ENCODE measurements at places on chromosomes 12 and 14.

- no peak for DNase-seq
These were observed 56.0 kb downstream of the ISCA2 start for GRCh38 chr14:74549588-74549987.

GRCh38 chr14:76086636-76087035, 65.1 kb upstream of the GPATCH2L start:
- DNase-seq: no peak

DNA sequence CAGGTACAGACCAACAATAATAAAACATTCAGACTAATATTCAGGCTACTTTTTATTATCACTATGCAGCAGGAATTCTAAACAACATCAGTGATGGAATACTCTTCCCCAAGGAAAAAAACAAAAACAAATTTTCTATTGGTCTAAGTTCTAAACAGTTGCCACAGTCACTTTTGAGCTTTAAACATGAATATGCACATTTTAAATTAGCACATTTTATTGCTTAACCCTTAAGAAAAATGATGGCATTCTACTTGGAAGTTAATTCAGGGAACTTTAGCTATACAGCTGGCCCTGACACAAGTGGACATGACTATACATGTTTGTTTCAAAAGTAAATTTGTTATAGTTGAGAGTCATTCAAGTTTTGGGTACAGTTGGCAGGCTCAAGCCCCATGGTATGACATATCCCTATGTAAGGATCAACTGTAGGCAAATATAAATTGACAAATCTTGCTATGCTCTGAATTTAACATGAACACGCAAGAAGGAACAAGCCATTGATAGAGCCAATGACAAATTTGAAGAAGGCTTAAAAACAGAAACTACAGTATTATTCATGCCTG, 224.3 kb upstream of the AMIGO2 start:
- DNase-seq: no peak

GRCh38 chr12:65229441-65229840, 49.0 kb upstream of the MSRB3 start:
- peak; percentile 57 for DNase-seq

GRCh38 chr12:92049403-92049802, 96.2 kb downstream of the BTG1 start:
- no peak for DNase-seq

DNA sequence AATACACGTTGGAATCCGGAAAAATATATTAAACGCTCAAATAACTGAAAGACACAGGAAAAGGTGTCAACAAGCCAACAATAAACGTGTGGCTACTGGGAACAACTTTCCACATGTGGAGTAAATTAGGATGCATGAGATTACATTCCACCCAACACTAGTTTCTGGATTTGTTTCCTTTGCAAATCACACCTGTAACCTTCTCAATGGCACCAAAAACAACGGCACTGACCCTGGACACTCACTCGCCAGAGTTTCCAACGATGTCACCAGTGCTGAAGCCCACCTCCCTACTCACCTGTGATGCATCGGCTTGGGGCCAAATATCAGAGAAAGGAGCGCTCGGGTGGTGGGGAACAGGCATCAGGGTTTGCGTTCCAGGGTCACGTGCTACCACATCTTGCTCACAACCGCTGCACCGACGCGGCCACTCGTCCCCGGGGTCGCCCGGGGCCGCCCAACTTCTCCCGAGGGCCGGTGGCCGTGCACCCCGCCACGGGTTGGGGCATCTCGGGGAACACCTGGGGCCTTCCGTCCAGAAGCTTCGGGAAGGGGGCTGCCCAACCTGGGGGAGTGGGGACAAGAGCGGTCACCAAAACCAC, 629 bp downstream of the PRDM4 start:
- DNase-seq: no peak

DNA sequence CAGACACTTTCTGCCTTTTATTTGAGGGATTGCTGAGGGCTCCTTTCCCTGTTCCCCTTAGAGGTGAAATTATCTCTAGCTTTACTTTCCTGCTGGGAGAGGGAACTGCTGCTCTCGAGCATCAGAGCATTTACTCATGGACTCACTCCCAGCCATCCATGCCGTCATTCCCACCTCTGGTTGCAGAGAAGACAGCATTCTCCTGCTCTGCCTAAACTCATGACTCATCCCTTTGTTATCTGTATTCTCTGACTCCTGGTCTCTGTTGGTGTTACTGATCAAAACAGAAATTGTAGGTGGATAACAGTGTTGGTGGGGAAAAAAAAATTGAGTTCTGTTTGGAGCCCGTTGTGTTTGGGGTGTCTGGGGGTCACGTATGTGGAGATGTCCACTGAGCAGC, 159.3 kb downstream of the TTC8 start:
- DNase-seq: peak; percentile 93

- DNase-seq: peak; percentile 34
These were observed 29.6 kb downstream of the KCNK13 start for GRCh38 chr14:90091393-90091792.

DNA sequence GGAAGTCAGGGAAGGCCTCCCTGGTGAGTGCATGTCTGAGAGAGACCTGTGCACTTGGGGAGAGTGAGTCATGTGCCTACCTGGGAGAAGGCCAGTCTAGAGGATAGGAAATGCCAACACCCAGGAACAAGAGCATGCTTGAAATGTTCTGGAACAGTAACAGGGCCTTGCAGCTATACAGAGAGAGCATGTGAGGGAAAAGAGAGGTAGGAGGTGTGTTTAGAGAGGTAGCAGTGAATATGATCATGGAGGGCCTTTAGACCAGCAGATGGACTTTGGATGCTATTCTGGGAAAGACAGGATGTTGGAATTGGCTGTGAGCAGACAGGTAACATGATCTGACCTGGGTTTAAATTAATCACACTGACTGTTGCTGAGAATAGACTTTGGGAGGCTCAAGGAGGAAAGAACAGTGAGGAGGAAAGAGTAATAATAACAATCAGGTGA, 1143.6 kb downstream of the FLRT2 start:
- no peak for DNase-seq

GRCh38 chr14:81613341-81614045, 79.8 kb upstream of the SEL1L start:
- no peak for DNase-seq

DNA sequence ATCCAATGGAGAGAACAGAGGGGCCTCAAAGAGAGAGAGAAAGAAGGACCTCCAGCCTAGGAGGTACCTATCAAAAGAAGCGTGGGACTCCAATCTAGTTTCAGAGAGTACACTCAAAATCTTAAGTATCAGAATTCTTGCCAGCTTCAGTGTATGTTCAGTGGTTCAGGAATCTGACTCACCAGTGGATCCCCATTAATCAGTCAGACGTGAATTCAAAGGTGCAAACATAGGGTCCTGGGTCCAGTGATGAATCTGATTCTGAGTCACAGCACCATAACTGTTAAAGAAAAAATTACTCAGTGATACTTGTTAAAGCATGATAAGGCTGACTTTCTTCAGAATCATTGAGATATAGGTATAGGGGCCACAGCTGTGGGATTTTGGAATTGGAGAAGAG, 33.2 kb downstream of the ETNK1 start:
- peak; percentile 63 for DNase-seq

- DNase-seq: no peak
These were observed 9.6 kb upstream of the AKAP6 start for GRCh38 chr14:32319368-32320049.

DNA sequence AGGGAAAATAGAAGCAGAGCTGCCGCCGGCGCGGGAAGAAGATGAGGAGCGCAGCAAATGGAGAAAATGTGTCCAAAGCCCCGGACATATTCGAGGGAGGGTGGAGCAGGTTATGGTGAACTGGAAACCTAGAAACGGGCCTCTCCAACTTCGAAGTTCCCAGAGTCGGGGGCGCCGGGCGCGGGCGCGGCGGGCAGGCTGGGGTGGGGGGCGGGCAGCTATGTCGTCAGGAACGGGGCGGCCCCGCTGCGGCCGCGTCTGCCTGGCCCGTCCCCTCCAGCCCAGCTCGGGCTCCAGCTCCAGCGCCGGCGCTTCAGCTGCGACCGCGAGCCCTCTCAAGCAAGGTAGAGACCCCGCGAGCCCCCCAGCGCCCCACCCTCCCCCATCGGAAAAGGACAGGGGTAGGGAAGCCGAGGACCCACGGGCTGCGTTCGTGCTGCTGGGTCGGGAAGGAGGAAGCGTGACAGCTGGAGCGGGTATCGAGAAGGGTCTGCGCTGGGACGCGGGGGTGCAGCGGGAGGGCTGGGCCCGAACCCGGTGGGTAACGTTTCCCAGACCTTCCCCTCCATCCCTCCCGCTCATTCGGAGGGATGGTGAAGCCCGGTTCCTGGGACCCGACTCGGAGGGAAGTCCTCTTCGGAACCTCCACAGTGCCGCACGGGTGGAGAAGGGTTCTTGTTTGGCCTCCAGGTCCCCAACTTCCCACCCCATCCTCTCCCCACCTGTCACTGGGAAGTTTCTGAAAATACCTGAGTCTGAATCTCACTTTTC, 1.0 kb downstream of the DGKA start:
- no peak for DNase-seq

GRCh38 chr12:75844985-75845384, 186.6 kb downstream of the PHLDA1 start:
- no peak for DNase-seq

DNA sequence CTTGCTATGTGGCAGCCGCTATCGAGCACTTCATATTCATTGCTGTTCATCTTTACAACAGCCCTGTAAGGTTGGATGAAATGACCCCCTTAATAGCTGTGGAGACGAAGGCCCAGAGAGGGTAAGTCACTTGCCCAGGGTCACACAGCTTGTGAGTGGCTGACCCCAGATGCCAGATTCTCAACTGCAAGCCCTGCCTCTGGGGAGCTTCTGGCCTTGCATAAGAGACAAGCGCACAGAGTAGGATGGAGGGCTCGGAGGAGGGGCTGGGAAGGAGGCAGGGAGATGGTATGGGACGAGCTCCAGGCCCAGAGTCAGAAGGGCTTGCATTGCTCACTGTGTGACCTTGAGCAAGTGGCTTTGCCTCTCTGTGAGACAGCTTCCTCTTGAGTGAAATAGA, 27.4 kb upstream of the NCOR2 start:
- DNase-seq: no peak

GRCh38 chr12:131347345-131347714, 363.6 kb upstream of the SFSWAP start:
- no peak for DNase-seq

DNA sequence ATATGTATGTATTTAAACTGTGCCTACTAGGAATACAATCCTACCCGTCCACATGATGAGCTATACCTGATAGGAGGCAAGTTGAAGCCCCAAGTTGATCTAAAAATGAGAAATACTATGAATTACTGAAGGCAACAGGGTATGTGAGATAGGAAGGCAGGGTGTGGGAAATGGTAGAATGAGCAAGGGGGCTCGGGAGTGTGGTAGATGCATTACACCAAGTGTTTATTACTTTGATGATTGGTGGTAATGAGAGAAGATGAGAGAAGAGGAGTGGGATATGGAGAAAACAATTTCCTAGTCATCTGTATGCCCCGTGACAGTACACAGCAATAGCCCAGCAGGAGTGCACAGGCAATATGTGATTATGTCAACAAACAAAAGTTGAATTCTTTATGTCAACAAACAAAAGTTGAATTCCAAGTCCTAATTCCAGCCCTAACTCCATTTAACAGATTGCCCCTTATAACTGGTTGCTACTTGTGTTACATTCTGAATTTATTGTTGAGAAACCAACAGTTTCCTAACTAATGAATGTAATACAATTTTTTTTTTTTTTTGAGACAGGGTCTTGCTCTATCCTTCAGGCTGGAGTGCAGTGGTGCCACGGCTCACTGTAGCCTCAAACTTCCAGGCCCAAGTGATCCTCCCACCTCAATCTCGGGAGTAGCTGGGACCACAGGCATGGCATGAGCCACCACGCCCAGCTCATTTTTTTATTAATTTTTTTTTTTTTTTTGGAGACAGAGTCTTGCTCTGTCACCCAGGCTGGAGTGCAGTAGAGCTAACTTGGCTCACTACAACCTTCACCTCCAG, 2.5 kb downstream of the LPCAT3 start:
- no peak for DNase-seq

GRCh38 chr14:64725261-64725815, 21.1 kb downstream of the PLEKHG3 start:
- no peak for DNase-seq
